ENCODE measurements at places on chromosomes 2 and 18.

GRCh38 chr18:43760010-43760409, 482.7 kb upstream of the SYT4 start:
- DNase-seq = no peak

- no peak for DNase-seq
These were observed 1075.4 kb upstream of the ZEB2 start for GRCh38 chr2:145595296-145595695.

DNA sequence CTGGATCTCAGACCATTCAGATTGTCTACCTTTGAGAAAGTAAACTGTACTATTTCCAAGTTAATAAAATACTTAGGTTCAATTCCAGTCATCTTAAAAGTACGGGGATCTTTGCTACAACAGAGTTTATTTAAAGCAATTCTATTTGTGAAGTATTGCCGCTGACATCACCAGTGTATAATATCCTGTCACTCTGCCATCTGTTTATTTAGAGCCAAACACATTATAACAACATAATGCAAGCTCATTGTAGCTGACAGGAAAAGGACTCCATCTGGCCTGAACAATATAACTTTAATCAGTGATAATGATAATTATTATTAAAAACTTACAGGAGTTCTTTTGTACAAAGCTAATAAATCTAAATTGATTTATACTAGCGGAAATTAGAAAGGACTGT, 786.8 kb downstream of the ERBB4 start:
- no peak for DNase-seq

GRCh38 chr2:177325554-177325953, 61.0 kb upstream of the NFE2L2 start:
- no peak for DNase-seq

- no peak for DNase-seq
These were observed 33.4 kb upstream of the ACSL3 start for GRCh38 chr2:222827417-222827816.

- no peak for DNase-seq
These were observed 8.0 kb downstream of the RSAD2 start for GRCh38 chr2:6885551-6885950.

- no peak for DNase-seq
These were observed 394.6 kb upstream of the LRATD1 start for GRCh38 chr2:14237902-14238301.

- peak; percentile 69 for DNase-seq
These were observed 27.0 kb downstream of the DNMT3A start for GRCh38 chr2:25314514-25315315.

- no peak for DNase-seq
These were observed 392.6 kb downstream of the HRH4 start for GRCh38 chr18:24853076-24853475.

GRCh38 chr18:65468881-65469280, 281.9 kb upstream of the CDH7 start:
- no peak for DNase-seq

- no peak for DNase-seq
These were observed 7.7 kb upstream of the TRAPPC8 start for GRCh38 chr18:31950583-31950982.

GRCh38 chr18:50869150-50869549, 9.8 kb upstream of the ME2 start:
- DNase-seq = no peak

- DNase-seq = no peak
These were observed 44.0 kb upstream of the CHMP1B start for GRCh38 chr18:11807233-11807632.

DNA sequence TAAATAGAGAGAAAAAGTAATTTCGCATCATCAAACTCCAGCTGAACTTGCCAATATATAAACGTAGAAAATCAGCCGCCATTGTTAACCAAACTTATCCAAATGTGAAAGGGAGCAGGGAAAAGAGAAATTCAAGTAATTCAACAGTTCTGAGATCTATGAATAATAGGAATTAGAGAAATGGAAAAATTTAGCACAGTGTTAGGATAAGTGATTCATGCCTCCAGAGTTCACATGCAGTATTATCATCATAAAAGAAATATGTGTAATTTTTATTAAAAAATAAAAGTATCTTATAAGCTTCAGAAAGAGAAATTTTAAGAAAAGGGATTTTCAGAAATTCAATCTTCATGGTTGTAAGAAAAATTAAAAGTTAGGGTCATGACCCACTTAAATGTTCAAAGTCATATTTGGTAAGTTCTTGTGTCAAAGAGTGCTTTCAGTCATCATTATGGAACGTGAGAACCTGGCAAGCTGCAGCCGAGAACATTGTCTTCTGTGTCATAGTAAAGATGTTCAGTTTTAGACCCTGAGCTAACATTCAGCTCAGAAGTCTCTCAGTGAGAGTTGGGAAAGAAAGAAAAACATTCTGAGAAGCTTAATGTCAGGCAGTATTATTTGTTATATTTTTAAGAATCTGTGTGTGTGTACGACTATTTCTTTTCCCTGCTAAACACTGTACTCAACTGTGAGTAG, 414.3 kb upstream of the RGPD4 start:
- DNase-seq = no peak

DNA sequence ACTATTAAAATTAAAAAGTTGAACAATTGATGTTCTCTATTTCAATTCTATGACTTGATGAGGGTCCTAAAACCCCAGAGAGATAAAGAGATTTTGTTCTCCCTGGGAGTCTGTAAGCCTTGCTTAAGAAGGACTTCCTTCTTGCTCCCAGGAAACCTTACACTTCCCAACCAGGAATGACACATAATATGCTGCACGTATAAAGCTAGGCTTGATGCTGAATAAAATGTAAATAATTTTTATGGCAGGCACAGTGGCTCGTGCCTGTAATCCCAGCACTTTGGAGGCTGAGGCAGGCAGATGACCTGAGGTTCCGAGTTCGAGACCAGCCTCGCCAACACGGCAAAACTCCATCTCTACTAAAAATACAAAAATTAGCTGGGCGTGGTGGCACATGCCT, 27.8 kb downstream of the SPIRE1 start:
- DNase-seq = no peak

- DNase-seq = no peak
These were observed 84.8 kb downstream of the ACAA2 start for GRCh38 chr18:49728542-49728941.

DNA sequence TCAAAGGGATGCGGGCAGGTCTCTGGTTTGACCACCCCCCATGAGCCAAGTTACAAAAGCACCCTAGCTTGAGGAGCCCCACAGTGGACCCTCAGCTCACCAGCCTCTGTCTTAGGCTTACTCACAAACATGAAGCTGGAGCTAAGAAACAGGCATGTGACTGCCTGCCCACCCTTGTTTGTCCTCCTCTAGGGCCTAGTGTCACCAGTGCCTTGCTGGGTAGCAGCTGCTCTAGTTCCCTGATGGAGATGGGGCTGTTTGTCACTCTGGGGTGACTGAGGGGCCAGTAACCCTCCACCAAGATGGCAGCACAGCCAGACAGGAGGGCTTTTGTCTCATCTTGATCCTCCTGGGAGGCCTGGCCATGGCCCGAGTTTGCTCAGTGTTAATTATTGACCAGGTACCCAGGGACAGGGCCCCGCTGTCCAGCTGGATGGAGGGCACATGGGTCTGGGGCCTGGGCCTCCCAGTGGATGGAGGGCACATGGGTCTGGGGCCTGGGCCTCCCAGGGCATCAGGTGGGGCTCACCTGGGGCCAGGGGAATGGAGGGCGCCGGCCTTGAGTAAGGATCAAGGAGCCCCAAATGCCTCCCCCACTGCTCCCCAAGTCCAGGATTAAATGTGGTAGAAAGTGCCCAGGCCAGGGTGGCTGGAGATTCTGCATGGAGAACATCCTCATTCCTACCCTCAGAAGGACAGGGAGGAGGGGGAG, 185.9 kb upstream of the HAAO start:
- no peak for DNase-seq

- DNase-seq = no peak
These were observed 32.5 kb downstream of the PRKRA start for GRCh38 chr2:178418426-178418825.

DNA sequence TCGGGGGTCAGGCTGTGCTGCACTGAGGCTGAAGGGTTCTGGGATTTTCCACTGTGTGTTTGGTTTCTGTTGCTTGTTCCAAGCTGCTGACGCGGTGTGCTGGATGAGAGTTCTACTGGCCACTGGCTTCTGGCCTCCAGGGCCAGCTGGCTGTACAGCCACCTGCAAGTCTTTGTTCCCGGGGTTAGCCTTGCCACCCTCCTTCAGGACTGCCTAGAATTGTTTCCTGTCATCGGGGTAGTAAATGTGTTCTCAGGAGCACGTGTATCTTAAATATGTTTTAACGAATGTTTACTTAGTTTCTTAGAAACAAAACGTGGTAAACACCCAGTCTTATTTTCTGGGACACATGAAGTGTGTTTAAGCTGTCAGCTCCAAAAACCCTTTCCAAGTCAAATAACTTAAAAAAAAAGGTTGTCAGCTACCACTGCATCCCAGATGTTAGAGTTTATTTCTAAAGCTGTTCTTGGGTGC, 231.2 kb downstream of the AGAP1 start:
- no peak for DNase-seq

DNA sequence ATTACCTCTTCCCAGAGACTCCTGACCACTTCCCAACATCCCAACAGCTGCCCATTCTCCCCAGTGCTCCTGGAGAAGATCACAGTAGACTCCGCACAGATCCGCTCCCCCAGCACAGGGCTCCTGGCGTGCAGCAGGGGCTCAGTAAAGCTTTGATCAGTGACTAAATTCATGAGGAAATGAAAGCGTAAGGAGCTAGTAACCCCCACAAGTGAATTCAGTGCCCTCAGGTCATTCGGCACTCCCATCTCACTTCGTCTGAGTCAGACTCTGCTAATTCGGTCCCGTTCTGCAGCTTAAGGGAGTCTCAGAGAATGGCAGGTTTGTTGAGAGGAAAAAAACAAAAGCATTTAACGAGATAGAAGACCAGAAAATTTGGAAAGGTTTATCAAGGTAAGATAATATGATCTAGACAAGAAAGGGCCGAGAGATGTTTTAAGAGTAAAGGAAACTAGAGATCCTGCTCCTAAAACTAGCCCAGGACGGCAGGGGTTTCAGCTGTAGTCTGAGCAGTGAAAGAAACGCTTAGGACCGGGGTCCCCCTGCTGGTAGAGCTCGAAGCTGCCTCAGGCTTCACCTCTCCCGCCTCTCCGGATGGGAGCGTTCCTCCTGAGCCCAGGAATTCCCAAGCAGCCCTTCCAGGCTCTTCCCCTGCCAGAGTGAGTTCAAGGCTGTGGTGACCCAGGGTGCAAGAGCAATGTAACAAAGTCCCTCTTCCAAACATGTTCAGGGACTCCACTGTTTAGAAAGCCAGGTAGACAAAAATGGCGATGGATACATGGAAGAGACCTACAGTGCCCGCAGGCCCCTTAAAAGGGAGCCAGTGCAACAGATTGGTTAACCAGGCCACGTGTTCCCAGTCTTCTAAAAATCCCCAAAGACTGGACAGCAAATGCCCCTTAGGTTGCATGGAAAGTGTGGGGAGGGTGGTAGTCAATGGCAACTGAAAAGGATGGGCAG, 127.3 kb downstream of the DNER start:
- DNase-seq = no peak

- DNase-seq = no peak
These were observed 80.7 kb downstream of the CTIF start for GRCh38 chr18:48619501-48619900.

GRCh38 chr2:45698554-45698953, 47.1 kb downstream of the PRKCE start:
- DNase-seq = no peak

DNA sequence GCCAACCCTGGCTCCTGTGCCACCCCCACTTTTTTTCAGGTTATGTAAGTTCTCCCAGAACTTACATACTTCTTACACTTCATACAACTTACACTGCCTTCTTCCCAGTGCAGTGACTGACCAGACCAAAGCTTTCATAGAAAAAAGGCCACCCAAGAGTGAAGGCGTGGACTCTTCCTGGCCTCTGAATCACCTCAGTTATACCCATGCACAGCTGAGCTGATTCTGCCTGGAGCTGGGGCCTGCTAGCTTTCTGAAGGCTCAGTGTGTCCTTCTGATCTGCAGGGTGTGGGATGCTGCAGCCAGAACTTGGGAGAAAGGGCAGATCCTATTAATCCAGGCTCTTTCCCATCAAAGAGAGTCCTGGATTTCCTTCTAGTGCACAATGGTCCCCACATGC, 216.1 kb downstream of the TTC32 start:
- no peak for DNase-seq

DNA sequence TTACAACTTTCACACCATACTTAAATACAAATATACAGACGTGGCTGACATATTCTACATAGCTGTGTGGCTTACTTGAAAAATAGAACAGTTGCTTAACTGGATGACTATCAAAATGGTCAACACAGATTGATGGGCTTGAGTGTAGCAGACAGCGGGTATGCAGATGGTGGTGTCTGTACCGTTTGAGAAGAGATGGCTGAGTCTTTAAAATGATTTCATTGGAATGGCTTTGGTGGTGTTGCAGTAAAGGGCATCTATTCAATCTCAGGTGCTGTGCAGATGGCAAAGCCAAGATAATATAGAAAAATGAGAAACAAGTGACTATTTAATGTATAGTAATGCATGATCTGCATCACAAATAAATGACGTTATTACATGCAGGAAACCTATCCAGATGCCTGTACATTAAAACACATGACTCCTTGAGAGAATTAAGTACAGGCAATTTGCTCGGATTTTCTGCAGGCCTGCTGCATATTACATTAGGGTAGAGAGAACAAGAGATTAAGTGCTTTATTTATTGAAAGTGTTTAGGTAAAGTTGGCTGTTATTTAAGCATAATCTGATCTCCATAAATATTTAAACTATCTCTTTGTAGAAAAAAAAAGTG, 68.5 kb downstream of the AGPS start:
- no peak for DNase-seq

DNA sequence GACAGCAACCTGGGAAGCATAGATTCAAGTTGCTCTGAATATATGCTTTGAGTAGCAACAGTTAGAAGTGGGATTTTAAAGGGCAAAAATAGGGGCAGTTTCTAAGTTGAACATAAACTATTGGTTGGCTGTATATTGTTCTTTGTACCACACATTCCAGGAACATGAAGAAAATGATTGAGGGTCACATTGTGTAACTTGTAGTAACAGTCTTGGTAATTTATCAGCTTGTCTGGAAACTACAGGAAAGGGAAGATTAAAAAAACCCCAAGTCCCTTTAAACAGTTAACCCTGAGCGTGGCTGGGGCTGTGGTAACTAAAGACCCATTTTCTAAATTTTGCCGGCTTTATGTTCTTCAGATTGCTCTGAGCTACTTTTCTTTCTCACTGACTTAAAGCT, 7.4 kb downstream of the PLEKHB2 start:
- DNase-seq = no peak

DNA sequence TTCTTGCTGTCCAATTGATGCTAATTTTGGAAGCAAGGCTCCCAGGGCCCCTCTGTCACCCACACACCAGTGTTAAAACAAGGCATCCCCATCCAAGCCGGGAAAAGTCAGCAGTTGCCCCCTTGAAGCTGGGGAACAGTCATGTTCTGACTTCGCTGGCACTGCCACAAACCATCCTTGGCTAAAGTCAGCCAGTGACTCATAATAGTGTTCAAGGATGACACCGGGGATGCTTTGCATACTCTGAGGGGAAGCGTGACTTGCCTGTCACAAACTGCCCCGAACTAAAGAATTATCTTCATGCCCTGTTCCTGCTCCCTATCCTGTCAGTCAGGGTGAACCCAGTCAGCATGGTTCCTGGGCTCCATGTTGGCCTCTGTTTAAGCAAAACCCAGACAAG, 37.0 kb downstream of the TGFA start:
- DNase-seq = no peak
